CD4-positive, alpha-beta memory T cell (primary cell): ENCODE measurements at places on chromosomes 1 and 21. TPM values are rescaled to one million over a fixed set of nuclear protein-coding genes. Genes with fewer than 3 reads are reported as not detected.

DNA sequence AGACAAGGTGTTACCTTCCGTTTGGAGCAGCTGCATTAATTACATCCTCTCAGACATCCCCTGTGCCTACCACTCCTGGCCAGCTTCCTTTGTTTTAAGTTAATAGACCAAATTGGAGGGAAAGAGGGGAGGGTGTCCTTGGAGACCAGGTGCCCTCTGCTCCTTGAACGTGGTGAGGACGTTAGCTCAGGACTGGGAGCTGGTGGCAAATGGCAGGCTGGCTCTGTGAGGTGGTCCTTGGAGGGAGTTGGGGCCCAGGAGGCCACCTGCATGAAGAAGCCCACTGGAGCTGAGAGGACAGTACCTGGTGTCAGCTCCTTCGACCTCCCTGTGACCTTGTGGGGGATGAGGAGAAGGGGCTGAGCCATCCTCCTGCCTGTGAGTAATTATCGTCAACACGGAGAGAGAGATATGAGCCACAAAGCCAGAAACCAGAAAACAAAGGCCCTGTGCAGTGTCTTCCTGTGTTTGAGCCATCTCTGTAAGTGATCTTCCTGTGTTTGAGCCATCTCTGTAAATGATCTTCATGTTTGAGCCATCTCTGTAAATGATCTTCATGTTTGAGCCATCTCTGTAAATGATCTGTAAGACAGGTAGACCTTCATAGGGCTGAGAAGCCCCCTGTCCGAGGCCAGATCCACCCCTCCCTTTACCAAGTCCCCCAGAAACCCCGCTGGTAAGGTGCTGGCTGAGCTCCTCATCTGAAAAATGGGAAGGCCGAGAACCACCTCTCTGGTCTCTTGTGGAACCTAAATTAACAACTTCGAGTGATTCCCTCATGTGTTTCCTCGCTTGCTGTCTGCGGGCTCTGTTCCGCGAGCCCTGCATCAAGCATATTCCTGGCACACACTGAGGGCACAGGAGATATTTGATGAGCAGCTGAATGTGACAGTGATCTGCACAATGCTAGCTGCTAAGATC lies 126.0 kb downstream of the CAMTA1 start:
- H3K4me1 ChIP-seq: no peaks in the 10 kb centered on the region
- no peak overlapping the region for H3K4me3 ChIP-seq
- no peaks in the 10 kb centered on the region for H3K36me3 ChIP-seq
- H3K27me3 ChIP-seq: peaks cover 10% of the 10 kb centered on the region

DNA sequence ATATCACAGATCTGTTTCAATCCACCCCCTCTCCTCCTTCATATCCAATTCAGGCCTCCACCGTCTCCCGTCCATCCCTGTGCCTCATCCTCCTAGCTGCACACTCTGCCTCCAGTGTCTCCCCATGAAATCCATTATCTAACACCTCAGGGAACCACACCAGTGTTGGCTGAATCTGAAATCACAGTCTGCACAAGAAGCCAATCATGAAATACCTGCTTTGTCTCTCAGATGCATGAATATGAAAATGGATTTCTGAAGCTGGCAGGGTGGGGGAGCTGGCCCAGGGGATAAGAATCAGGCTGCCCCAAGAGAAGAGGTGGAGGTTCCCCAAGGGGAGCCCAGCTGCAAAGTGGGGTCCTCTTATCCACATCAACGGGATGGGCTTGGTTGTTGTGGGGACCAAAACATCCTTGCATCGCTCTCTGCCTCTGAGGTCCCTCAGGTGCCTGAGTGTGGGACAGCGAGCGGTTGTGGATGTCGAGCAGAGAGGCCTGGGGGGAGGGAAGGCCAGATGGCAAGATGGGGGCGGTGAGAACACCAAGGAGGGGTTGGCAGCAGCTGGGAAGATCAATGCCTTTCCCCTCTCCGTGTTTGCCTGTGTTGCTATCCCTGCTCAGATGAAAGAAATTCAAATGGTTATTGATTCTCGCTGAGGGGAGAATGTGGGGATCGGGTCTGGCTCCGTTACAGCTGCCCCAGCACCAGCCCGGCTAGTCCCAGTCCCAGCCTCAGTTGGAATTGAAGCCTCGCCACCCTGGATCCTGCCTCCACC lies 237.3 kb upstream of the POU3F1 start:
- H3K36me3 ChIP-seq: no peaks in the 10 kb centered on the region
- no peaks in the 10 kb centered on the region for H3K4me1 ChIP-seq
- DNase-seq: no peak
- H3K27ac ChIP-seq: no peak overlapping the region
- H3K27me3 ChIP-seq: no peaks in the 10 kb centered on the region

DNA sequence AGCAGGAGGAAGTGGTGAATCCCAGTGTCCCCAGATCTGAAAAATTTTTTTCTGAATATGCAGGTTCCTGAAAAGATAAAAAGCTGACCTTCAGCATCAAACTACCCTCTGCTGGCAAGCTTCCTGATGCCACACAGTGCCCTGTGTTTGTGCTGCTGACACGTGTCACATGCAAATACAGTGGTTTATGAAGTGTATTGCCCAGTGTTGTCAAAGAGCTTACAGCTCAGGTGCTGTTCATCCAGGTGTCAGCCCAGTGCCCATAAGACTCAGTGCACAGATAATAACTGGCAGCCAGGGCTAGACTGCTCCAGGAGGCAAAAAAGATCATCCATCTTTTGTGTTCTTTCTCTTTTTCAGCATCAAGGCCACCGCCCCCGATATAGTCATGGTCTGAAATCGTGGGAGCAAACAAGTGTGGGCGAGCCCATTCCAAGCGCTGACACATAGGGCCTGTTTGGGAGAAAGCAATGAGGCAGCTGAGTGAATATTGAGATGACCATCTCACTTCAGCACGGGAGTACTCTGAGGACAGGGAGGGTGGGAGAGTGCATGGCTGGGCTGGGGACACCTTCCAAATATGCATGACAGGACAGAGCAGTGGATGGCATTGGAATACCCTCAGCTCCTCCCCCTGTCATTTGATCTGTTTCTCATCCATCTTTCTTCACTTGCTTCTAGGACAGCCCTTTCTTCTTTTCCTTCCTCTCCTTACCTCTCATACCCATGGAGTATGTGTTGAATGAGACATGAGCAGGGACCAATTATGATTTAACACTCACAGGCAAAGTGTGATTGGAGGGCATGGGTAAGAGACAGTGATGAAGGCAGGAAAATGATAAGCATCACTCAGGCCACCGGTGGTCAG lies 6.4 kb upstream of the KCNK1 start:
- H3K27me3 ChIP-seq: no peaks in the 10 kb centered on the region
- H3K27ac ChIP-seq: no peak overlapping the region
- H3K36me3 ChIP-seq: no peaks in the 10 kb centered on the region
- no peaks in the 10 kb centered on the region for H3K4me1 ChIP-seq
- H3K4me3 ChIP-seq: no peak overlapping the region
- DNase-seq: no peak

GRCh38 chr21:16406355-16406754 lies 676.6 kb downstream of the USP25 start:
- H3K27me3 ChIP-seq: no peaks in the 10 kb centered on the region
- no peak for DNase-seq
- no peak overlapping the region for H3K4me3 ChIP-seq
- no peaks in the 10 kb centered on the region for H3K4me1 ChIP-seq

GRCh38 chr1:29698033-29698432 lies 461.7 kb downstream of the PTPRU start:
- H3K4me1 ChIP-seq: no peaks in the 10 kb centered on the region
- no peaks in the 10 kb centered on the region for H3K36me3 ChIP-seq
- no peaks in the 10 kb centered on the region for H3K27me3 ChIP-seq
- no peak overlapping the region for H3K4me3 ChIP-seq
- no peak for DNase-seq

GRCh38 chr1:30302858-30303257 lies 420.5 kb downstream of the MATN1 start:
- H3K4me3 ChIP-seq: no peak overlapping the region
- no peaks in the 10 kb centered on the region for H3K27me3 ChIP-seq
- no peaks in the 10 kb centered on the region for H3K36me3 ChIP-seq

- no peaks in the 10 kb centered on the region for H3K4me1 ChIP-seq
- H3K36me3 ChIP-seq: no peaks in the 10 kb centered on the region
- H3K4me3 ChIP-seq: no peak overlapping the region
Measured at GRCh38 chr21:19326531-19327319, 923.1 kb upstream of the TMPRSS15 start.

GRCh38 chr1:232016616-232017015 lies 390.0 kb downstream of the DISC1 start:
- no peak overlapping the region for H3K27ac ChIP-seq
- DNase-seq: no peak
- H3K27me3 ChIP-seq: no peaks in the 10 kb centered on the region
- no peaks in the 10 kb centered on the region for H3K4me1 ChIP-seq
- no peak overlapping the region for H3K4me3 ChIP-seq

DNA sequence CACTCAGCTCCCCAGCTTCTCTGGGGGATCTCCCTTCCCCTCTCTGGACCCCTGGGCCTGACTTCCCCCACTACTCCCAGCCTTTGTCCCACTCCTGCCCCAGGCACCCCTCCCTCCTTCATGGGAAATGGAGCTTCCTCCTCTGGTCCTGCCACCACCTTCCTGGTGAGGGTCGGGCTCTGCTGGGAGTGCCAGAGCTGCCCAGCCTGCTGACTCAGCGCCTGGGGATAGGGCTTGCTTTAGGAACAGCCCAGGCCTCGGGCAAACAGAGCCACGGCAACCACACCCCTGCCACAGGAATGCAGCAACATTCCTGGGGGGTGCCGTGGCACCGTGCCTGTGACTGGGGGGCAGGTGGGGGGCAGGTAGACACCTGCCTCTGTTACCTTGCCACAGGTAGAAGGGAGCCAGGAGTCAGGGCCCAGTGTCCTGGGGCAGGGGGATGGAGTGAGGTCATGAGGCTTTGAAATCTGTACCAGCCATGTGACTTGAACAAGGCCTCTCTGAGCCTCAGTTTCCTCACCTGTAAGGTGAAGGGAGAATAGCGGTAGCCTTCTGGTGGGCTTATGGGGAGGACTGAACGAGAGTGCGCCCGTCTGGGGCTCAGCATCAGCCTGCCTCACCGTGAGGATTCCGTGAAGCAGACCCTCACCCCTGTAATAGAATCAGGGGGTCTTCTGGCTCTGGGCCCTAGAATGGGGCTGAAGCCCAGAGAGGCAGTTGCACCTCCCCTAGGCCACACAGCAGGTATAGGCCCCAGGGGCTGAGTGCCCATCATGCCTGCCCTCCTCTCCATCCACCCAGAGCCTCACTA lies 17.8 kb upstream of the EPHA2 start:
- H3K36me3 ChIP-seq: no peaks in the 10 kb centered on the region
- no peaks in the 10 kb centered on the region for H3K27me3 ChIP-seq
- H3K4me1 ChIP-seq: peaks cover 9% of the 10 kb centered on the region
- no peak overlapping the region for H3K4me3 ChIP-seq
- no peak overlapping the region for H3K27ac ChIP-seq

- H3K27me3 ChIP-seq: no peaks in the 10 kb centered on the region
- no peak overlapping the region for H3K4me3 ChIP-seq
- no peaks in the 10 kb centered on the region for H3K36me3 ChIP-seq
- H3K4me1 ChIP-seq: peaks cover 32% of the 10 kb centered on the region
- no peak overlapping the region for H3K27ac ChIP-seq
Measured at GRCh38 chr1:183953031-183953430, 84.5 kb downstream of the COLGALT2 start.

GRCh38 chr1:156883919-156884318 lies 9.6 kb upstream of the PEAR1 start:
- no peak for DNase-seq
- H3K4me3 ChIP-seq: no peak overlapping the region
- no peaks in the 10 kb centered on the region for H3K27me3 ChIP-seq
- H3K36me3 ChIP-seq: no peaks in the 10 kb centered on the region
- no peaks in the 10 kb centered on the region for H3K4me1 ChIP-seq

DNA sequence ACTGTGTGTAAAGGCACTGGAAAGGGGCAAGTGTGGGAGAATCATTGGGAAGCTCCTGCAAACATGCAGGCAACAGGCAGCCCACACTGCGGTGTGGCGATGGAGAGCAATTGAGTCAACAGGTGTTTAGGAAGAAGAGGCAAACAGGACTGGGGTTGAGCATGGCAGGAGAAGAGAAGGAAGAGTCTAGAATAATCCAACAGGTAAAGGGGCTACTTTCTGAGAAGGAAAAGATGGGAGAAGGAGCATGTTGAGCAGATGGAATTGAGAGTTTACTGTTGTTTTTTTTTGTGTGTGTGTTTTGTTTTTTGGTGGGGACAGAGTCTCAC lies 4.2 kb downstream of the DOP1B start:
- H3K4me1 ChIP-seq: peaks cover 11% of the 10 kb centered on the region
- H3K27me3 ChIP-seq: no peaks in the 10 kb centered on the region
- no peak overlapping the region for H3K4me3 ChIP-seq
- H3K27ac ChIP-seq: no peak overlapping the region
- H3K36me3 ChIP-seq: no peaks in the 10 kb centered on the region
- DNase-seq: no peak

GRCh38 chr1:22264464-22265341 lies 121.8 kb upstream of the WNT4 start:
- no peaks in the 10 kb centered on the region for H3K27me3 ChIP-seq
- no peak overlapping the region for H3K27ac ChIP-seq
- no peaks in the 10 kb centered on the region for H3K4me1 ChIP-seq
- H3K4me3 ChIP-seq: no peak overlapping the region

DNA sequence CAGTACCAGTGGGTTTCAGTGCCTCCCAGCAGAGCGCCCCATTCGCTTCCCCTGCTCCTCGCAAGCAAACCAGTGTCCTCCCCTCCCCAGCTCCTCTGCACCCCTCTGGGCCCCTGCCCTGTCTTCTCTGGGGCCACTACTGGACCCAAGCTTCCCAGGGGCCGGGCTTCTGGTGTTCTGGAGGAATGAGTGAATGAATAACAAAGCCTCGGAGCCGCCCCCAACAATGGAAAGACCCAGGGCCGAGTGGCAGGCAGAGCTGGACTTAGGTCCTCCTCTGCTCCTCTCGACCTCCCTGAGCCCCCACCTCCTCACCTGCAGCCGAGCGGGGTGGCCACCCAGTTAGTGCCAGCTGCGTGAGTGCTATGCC lies 37.6 kb downstream of the MATN1 start:
- H3K27ac ChIP-seq: no peak overlapping the region
- H3K4me1 ChIP-seq: peaks cover 9% of the 10 kb centered on the region
- H3K4me3 ChIP-seq: no peak overlapping the region
- no peaks in the 10 kb centered on the region for H3K36me3 ChIP-seq
- no peak for DNase-seq

HES5 gene
- total RNA-seq: not detected

HMGCS2 gene
- not detected for total RNA-seq

CELA2A gene
- total RNA-seq: not detected

HTR6 gene
- 0.44 TPM for total RNA-seq
